Skeletal muscle tissue (tissue), 5 donors: ENCODE measurements at places on chromosomes 2 and 18. TPM values are rescaled to one million over a fixed set of nuclear protein-coding genes. Genes with fewer than 3 reads are reported as not detected.

Gene CCDC68
- 0.52 TPM for total RNA-seq

Gene PROKR1
- 0.52 TPM for total RNA-seq

Gene HOXD13
- under 0.01 TPM for total RNA-seq

Gene CRYBA2
- total RNA-seq: not detected

Gene GPR45
- total RNA-seq: not detected

Gene ITGAV
- 62.1 TPM for total RNA-seq

Gene PKDCC
- total RNA-seq: 89.2 TPM
